Lower lobe of right lung (tissue), 2 donors: ENCODE measurements at places on chromosomes 5 and 9. TPM values are rescaled to one million over a fixed set of nuclear protein-coding genes. Genes with fewer than 3 reads are reported as not detected.

GRCh38 chr5:111627862-111628261 lies 115.5 kb upstream of the STARD4 start:
- DNase-seq = no peak

- DNase-seq = no peak
Observed at GRCh38 chr9:121354141-121354540, 15.9 kb downstream of the STOM start.

DNA sequence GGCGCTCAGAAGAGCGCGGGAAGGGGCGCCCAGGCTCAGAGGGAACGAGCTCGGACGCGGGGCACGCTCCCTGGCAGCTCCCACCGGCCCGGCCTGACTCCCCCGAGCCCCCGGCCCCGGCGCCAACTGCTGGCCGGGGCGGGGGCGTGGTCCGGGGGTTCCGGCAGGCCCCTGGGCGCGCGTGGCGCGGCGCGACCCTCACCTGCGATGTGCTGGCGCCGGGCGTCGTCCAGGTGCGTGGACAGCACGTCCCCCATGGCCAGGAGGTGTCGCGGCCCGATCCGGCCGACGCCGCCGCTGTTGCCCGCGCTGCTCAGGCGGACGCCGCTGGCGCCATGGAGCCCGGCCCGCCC lies 43.5 kb upstream of the STXBP1 start:
- no peak for DNase-seq

- DNase-seq = peak; percentile 65
Observed at GRCh38 chr9:113011911-113012381, at the start of gene ZNF883. ZNF883 (minus strand) TSS chr9:113012192.

DNA sequence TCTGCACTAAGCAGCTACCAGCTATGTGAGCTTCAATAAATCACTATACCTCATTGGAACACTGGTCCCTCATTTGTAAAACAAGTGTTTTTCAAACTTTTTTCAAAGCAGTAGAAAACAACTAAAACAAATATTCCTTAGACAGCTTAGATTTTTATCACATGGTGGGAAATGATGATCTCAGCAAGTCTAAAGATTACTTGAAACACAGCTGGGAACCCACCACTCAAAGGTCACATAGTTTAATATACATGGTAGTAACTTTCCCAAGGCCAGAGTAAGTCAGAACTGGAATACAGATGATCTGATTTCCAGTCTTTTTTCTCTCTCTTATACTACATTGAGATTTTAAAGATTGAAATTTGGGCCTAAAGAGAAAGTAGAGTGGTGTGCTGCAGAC lies 850 bp upstream of the C6 start:
- DNase-seq = no peak

DNA sequence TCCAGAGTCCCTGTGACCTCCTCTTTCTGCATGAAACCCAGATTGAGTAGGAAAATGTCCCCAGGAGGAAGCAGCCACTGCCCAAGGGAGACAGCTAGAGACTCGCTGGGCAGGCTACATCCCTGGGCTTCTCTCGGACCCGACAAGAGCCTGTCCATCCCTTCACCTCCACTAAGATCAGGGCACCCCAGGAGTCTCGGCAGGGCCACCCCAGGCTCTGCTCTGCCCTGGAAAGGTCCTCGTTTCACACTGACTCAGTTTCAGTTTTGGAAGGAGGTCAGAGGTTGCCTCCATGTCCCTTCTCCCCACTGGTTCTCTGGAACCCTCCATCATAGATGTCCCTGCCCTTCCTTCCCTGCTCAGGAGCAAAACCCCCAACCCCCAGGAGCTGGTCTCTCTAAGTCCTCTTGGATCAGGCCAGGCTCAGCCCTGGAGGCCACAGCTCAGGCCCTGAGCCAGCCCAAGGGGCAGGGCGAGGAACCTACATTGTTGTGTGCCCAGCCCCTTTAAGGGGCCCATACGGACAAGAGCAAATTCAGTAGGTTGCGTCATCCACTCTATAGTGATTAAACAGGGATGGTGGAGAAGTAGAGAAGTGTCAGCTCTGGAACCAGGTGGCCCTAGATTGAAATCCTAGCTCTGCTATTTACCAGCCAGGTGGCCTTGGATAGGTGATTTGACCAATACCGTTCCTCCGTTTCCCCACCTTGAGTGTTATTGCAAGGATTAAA lies 37.4 kb downstream of the C9orf50 start:
- DNase-seq = no peak

- peak; percentile 65 for DNase-seq
Observed at GRCh38 chr9:121640076-121640475, 11.4 kb upstream of the DAB2IP start.

DNA sequence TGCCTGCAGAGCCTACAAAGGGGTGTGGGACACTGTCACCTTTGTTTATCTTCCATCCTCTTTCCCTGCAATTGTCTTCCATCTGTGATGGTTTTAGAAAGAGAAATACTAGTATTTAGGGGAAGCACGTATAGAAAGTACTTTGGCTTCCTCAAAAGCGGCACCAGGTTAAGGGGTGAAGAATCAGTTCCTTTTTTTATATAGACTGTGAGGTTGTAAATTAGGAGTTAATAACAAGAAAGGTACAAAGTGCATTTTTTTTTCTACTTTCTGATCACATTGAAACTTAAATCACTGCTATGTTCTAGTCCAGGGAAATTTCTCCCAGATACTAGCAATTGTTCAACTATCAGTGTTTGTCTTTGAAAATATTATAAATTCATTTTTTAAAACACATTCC lies 219.3 kb downstream of the CEMIP2 start:
- no peak for DNase-seq

- DNase-seq = no peak
Observed at GRCh38 chr9:72254901-72255545, 105.8 kb downstream of the GDA start.

DNA sequence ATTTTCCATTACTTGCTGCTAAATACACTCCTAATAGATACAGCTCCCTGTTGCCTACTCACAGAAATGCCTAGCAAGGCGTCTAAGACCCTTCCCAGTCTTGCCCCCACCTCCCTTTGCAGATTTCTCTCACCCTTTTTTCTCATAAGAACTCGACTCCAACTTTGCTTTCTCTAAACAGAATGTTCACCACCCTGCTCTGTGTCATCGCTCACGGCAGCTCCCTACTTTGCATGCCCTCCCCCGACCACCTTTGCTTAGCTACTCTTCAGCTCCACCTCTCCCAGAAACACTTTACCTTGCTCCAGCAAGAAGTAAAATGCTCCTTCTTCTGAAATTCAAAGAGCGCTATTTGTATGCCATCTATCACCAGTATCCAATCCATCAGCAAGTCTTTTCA lies 15.2 kb upstream of the PPP1R2B start:
- no peak for DNase-seq

DNA sequence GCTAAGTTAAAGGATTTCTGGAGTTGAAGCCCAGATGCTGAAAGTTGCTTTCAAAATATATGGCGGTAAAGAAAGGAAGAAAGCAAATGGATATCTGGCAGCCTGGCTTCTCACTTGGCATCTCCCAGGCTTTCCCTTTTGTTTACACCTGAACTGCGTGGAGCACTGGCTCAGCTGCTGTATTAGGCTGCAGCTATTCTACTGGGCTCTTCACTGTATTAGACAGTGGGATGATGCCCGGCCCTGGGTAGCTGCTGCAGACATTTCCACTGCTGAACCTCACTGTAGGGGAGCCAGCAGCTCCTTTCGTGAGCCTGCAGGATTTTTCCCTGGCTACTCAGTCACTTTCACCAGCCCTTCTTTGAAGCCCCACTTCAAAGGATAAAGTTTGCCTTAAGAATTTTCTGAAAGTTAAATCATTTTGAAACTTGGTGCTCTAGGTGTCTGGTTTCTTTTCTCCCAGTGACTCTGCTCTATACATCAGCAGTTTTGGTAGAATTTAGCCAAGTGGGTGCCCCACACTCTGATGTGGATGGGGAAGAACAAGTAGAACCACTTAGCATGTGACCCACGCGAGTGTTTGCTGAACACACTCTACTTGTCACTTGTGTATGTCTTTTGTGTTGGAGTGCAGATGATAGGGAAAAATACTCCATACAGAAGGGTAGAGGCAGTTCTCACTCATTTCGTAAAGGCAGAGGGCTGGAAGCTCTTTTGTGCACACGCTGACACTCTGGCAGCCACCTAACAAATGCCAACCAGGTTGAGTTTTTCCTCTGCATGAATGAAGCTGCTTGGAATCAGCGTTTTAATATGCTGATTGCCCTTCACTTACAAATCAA lies 49.9 kb downstream of the C9orf152 start:
- no peak for DNase-seq

- DNase-seq = no peak
Observed at GRCh38 chr5:142098931-142099330, 9.6 kb upstream of the NDFIP1 start.

DNA sequence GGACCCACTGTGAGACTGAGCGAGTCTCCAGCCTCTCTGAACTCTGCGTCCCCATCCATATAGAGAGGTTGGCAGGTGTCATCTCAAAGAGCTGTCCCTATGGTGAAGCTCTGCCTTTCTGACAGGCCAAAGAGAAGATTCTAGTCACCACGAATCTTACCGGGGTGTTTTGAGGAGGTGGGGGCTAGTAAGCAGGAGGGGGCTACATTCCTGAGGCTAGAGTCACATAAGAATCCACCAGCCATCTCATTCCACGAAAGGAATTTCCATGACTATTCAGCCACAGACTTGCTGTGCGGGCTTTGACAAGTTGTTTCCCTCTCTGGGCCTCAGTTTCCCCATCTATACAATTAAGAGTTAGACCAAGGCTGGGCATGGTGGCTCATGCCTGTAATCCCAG lies 16.3 kb downstream of the PDGFRB start:
- DNase-seq = no peak

GRCh38 chr5:145867806-145868205 lies 5.0 kb downstream of the GRXCR2 start:
- DNase-seq = no peak

- DNase-seq = no peak
Observed at GRCh38 chr5:168006456-168007130, 284.9 kb upstream of the WWC1 start.

GRCh38 chr5:118461436-118461835 lies 526.9 kb downstream of the DTWD2 start:
- no peak for DNase-seq

GRCh38 chr9:106964329-106964728 lies 101.4 kb downstream of the ZNF462 start:
- no peak for DNase-seq

DNA sequence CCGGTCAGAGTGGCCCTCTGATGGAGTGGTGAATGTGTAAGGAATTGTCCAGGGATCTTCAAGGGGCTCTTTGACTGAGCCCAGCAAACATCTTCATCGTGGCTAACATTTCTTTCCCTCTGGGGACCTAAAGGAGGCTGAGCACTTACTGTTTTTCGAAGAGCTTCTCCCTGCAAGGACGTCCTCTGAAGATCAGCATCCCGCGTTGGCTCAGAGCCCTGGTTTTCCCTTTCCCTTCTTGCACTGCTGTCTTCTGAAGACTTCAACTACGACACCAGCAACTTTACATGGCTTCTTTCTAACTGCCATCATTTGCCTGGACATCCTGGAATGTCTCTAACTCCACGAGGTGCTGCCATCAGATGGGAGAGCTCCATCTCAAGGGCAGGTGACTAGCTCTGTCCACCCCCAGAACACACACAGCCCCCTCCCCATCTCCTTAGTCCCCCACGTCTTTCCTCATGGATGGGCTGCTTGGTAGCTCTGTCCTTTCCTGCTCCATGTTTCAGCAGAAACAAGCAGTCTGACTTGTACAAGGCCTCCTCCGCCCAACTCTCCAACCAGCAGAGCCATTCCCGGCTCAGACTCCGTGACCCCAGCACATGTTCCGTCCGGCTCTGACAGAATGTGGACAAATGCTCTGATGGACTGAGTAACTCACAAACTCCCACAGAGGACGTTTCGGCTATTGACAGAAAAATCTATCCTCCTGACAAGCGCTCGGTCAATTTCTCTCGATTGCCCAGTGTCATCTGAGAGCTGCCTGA lies 17.1 kb downstream of the SHB start:
- DNase-seq = no peak

DNA sequence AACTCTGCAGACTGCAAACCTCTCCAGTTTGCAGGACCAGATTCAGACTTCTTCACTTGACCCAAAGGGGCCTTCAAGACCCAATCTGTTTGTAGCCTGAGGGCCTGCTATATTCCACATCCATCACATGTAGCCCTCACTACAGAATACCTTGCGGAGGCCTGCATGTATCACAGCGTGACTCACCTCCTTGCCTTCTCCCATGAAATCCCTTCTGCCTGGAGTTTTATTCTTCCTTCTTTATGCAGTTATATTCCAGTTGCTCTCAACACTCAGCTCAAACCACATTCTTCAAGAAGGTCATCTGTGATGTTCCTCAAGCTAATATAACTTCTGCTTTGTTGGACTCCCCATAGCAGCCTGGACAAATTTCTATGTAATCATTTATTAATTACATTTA lies 198.5 kb upstream of the PTGER4 start:
- DNase-seq = no peak

DNA sequence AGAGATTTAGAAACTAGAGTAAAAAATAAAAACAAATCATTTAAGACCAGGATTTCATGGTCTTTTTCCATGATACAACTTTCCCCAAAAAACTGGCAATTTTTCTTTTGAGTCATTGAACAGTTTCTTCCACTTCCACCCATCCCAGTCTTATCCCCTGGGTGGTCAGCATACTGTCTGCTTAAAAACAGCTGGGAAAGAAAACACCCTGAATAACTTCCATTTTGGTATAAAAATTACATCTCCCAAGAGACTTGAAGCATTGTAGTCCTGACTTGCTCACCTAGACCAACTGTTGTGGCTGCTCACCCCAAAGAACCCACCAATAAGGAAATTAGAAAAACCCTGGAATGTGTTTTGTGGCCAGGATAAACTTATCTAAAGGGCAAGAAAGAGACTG lies 731.3 kb downstream of the NR2F1-AS1 start:
- DNase-seq = no peak

- no peak for DNase-seq
Observed at GRCh38 chr9:106421772-106422171, 441.2 kb upstream of the ZNF462 start.

DNA sequence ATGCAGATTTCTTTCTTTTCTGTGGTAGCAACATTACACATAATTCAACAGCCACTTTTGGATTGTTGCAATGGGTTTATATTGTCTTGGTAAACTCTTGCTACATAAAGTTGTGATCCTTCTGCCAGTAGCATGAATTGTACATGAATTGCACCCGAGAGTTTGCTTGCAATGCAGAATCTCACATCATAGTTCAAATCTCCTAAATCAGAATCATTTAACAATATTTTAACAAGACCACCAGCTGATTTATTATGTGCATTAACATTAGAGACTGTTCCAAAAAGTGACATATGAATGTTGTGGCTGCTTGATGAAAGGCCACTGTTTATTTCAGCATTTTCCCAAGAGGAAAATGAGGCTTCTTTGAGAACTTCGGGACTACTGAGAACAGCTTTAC lies 1491.8 kb upstream of the NUDT12 start:
- no peak for DNase-seq

GRCh38 chr9:37082214-37082765 lies 38.1 kb upstream of the ZCCHC7 start:
- no peak for DNase-seq

- DNase-seq = peak; percentile 73
Observed at GRCh38 chr9:134698587-134699342, 57.2 kb downstream of the COL5A1 start.

- no peak for DNase-seq
Observed at GRCh38 chr5:162496100-162496808, 428.7 kb downstream of the GABRG2 start.

The RHOBTB3 gene
- 51.7 TPM for total RNA-seq

The KLHL3 gene
- 6.7 TPM for total RNA-seq

The OMD gene
- total RNA-seq = 4.1 TPM

The ROR2 gene
- 3.8 TPM for total RNA-seq

The C9 gene
- total RNA-seq = 0.27 TPM
